Suppressor macrophage (primary cell): ENCODE measurements at places on chromosomes 7 and 10.
A peak's percentile ranks its signal among the peaks of the same experiment; 100 is the strongest.

DNA sequence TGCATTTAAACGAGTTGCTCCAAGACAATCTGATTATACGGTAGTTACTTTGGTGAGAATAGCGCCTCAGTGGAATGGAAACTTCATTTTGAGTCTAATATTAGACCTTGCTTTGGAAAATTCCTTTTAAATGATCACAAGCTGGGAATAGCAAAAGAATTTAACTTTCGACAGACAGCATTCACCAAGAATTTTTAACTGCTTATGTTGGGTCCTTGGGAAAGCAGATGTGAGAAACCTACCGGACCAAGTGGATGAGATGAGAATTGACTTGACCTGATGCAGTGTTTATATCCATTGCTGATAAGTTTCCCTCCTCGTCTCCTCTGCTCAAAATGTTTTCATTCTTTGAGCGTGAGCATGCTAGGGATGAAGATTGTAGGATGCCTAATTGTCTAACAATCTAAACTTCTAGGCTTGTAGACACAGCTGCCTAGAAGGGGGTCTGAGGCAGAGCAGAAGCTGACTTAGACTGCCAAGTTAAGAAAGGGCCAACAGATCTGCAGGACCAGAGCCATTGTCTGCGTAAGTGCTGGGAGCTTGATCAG is 126.9 kb downstream of the CNNM2 start:
- DNase-seq: no peak

- DNase-seq: no peak
These were observed 28.6 kb upstream of the DMBT1 start for GRCh38 chr10:122531939-122532338.

- DNase-seq: no peak
These were observed 238.9 kb downstream of the CAMK1D start for GRCh38 chr10:12588091-12588860.

GRCh38 chr10:76127984-76128589 is 696.7 kb downstream of the LRMDA start:
- DNase-seq: no peak

DNA sequence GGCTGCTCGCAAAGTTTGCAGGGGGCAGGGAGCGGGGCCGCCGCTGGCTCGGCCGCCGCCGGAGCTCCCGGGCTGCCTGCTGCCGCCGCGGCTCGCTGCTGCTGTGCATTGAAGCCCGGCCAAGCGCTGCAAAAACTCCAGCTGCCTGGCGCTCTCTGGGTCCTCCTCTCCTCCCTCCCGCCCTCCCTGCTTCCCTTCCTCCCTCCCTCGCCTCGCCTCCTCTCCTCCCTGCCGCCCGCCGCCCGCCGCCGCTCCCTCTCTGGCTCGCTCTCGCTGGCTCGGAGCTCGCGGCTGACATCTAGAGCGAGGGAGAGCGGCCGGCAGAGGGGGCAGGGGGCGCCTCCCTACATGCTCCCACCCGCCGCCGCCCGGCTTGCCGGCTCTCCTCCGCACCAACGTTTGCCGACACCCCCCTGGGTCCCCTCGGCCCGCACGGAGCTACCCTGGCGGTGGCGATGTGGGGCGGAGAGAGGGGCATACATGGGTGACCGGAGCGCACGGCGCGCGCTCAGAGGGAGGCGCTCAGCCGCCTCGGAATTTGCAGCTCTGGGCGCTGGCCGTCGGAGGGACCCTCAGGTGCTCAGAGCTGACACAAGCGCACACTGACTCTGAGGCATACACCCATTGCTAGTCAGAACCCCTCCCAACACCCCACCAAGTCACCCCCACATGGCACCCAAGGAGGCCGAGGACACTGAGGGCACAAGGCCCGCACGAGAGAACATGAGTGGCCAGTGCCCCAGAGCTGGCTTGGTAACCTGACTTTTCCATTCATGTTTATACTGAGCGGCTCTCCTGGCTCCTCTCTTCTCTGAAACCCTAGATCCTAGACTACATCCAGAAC is 1.2 kb upstream of the PLXNA4 start:
- DNase-seq: no peak

- DNase-seq: no peak
These were observed 918 bp downstream of the PWWP2B start for GRCh38 chr10:132397671-132398565.

DNA sequence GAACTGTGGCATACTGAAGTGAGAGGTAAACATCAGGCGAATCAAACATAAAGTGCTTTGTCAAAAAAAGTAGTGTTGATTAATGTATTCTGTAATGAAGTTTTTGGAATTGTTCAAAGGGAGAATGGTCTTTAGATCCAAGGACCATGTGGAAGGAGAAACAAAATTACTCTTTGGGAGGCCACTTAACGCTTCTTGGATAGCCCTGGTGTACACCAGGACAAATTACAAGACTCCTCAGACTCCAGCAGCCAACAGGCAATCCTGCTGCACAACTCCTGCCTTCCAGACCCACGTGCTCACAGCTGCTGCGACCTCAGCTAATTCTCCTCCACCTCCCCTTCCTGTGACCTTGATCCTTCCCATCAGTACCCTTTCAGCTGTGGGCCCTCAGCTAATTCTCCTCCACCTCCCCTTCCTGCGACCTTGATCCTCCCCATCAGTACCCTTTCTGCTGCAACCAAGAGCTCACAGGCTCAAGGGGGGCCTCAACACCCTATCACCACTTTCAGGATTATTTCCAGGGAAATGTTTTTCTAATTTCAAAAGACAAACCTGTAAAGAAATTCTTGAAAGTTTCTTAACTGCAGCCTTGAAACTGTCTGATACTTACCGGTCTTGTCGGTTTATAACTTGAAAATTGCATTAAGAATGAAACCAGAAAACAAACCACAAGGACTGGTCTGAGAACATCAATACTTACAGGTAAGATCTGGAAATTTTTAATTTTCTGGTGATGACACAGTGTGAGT is 29.7 kb upstream of the DDC start:
- DNase-seq: no peak

DNA sequence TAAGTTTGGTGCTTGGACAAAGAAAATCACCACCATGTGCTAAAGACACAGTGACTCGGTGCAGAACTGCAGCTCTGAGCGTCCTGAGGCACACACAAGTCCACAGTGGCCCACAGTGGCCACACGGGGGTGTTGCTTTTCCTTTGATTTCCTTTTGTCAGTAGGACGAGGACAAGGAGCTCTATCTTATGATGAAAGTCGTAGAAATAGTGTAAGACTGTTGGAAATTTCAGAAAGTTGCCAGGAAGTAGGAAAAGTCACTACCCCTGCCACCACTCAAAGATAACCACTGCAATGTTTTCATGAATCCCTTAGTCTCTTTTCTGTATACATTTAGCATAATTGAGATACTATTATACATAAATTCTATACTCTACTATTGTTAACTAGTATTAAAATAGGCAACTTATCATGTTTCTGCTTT is 146.0 kb downstream of the TNS3 start:
- peak; percentile 69 for DNase-seq

- no peak for DNase-seq
These were observed 8.4 kb upstream of the R3HCC1L start for GRCh38 chr10:98125940-98126631.

DNA sequence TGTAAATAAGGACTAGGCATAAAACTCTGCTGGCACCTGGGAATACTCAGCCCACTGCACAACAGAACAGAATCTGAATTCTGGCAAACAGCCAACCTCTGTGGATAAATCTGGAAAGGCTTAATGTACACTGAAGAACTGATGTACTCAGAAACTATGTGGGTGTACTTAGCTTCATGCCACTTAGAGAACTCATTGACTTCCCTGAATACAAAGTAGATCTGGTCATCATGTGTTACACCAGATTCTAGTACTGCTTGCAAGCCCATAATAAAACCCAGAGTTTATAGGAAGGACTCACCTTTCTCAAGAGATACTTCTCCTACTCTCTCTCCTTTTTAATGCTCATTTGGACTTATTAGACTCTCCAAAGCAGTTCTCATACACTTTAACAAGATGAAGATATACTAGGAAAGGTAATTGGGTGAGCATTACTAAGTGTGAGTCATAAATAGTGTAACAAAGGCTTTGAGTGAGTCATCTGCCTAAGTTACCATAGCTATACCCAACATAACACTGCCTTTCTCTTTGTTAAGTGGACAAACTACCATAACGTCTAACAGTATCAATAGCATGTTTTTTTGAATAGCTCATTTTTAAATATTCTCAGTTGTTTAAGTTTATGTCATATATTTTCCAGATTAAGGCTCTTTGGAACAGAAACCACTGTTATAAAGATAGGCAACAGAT is 309.1 kb downstream of the MDFIC start:
- peak; percentile 76 for DNase-seq

DNA sequence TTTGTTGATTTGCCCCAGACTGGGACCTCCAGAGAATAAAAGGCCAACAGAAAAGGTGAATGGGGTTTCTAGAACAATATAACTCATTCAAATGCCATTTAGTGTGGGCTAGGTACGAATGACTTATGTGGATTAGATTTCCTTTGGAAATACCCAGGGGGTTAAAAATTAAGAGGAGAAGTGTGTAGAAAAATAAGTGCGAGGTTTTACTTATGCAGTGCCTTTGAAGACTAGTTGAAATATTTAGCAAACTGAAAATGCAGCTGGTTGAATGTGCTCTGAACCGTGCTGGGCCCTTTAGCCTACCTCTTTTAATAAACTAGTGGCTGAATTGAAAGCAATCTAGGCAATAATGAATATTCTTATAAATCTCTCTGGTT is 180.6 kb downstream of the LRMDA start:
- no peak for DNase-seq

DNA sequence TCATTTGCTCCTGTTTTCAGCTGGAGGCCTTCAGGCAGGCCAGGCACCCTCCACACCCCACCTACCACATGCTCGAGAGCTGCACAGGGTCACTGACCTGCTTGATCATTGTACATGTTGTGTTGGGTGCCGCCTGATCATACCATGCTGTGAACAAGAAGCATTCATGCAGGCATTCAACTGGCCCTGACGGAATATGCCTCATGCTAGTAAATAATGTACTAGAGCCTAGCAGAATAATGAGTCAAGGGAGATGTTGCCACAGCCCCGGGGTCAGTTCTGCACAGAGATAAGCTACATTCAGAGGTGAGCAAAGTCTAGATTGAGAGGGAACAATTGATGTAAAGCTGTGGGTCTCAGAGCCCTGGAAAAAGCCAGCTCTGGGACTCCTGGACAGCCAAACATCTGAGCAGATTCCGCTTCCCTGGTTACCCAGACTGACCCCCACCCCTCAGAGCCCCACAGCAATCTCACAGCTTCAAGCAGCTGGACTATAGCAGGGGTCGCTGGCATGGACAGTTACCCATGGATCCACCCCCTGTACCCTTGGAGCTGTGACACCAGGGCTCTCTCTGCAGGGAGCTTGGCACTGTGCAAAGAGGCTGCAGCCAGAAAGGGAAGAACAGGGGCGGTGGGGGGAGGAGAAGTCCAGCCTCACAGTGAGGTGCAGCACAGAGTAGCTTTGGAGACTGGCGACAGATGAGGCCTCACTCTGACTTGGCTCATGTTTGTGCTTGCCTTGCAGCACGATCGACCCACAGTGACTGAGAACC is 86.6 kb downstream of the FRMPD2 start:
- no peak for DNase-seq

DNA sequence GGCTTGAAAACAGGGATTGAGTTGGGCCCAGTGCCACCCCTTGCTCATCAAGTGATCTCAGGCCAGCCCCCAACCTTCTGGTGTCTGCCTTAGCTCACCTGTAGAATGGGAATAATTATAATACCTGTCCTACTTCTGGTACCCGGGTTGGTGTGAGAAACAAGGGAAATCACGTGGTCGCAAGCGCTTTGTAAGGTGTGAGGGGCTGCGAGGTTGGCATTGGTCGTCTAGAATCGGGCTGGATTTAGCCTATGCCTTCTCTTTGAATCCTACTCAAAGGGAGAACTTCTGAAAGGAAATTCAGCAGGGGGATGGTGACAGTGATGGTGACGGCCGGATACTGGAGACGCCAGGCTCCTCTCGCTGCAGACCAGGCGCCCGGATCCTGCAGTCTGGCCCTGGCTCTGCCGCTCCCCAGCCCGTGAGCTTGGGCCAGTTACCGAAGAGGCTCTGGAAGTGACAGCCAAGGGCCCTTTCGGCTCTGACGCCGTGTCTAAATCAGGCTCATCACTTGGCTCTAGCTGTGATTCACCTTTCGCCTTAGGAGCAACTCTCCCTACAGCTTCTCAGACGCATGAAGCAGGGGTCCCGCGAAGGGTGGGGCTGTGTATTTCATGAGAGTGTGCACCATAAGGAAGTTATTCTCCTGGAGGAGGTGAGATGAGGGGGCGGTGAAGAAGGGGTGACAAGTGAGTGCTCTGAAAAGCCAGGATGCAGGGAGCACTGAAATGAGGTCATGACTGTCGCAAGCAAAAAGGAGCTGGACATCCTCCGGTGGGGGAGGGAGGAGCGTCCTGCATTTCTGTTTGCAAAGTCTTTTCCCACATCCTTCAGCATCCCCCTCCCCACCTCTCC is 4.0 kb upstream of the CREB5 start:
- peak; percentile 64 for DNase-seq

DNA sequence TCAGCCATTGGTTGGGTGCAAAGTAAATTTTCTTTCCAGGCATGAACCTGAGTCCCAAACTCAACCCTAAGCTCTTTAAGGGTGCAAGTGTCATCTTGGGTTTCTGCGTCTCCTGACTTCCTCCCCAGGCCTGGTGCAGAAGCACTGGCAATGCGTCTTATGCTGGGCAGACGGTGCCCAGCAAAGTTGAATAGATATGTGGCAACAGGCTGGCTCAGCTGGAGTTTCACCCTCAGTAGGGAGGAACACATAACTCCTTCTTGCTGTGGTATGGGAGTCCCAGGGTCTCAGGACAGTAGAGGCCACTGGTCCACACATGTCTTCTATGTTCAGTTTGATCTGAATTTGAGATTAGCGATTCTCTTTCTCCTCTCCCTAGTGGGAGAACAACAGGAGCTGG is 181.3 kb downstream of the RPS24 start:
- peak; percentile 84 for DNase-seq

- DNase-seq: no peak
These were observed 19.9 kb downstream of the ZNRF2 start for GRCh38 chr7:30304177-30304884.

GRCh38 chr7:69465262-69465661 is 133.0 kb upstream of the AUTS2 start:
- no peak for DNase-seq

DNA sequence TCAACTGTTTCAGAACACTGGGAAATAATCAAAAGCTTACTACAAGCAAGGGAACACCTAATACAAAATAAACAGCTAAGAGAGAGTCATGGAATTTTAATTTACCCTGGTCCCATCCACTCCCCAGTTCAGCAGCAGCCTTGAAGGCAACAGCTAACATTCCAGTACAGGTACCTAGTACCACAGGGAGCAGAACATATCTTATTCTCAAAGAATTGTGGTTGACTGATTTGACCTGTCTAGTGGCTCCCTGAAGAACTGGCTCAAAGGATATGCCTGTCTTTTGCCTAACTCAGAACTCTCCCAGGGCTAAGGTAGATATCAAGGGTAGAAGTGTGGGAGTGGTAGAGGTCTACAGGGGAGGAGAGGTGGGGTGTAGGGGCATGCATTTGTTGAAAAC is 32.3 kb downstream of the SMURF1 start:
- no peak for DNase-seq
